ENCODE measurements at places on chromosomes 6 and 20.
A peak's percentile ranks its signal among the peaks of the same experiment; 100 is the strongest.

GRCh38 chr6:95203153-95203754 lies 374.1 kb upstream of the MANEA start:
- DNase-seq = peak; percentile 23

DNA sequence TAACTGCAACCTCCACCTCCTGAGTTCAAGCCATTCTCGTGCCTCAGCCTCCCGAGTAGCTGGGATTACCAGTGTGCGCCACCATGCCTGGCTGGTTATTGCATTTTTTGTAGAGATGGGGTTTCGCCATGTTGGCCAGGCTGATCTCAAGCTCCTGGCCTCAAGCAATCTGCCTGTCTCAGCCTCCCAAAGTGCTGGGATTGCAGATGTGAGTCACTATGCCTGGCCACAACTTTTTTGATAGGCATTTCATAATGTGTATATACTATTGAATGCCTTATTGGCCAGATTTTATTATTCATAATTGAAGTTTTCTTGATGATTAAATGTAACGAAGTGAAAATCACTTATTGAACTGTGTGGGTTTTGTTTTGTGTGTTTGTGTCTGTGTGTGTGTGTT lies 27.9 kb downstream of the FIG4 start:
- DNase-seq = no peak

- no peak for DNase-seq
Measured at GRCh38 chr20:24984961-24985640, 7.5 kb downstream of the APMAP start.

DNA sequence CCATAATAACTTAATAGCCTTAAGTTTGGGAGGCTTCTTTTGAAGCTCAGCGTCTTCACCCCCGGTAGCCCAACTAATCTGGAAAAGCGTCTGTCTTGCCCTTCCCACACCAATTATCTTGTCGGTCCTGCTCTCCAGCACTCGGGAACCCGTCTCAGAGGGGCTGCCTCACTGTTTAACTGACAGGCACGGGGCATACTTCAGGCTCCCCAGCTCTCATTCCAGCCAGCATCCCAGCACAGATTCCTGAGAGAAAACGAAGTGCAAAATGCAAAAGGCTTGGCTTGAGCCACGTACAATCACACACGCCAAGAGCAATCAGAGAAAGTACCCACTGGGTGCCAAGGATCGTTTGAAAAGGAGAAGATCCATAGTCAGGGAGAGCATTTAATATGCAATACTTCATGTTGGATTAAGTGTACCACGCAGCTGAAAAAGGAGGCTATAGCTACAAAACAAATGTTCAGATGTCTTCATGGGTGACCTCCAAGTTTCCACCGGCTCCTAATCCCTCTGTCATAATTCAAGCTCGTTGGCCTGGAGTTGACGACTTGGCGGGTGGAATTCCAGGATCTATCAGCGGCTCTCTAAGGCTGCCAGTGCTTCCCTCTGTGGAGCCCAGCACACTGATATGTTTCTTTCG lies 53.7 kb upstream of the STX16 start:
- DNase-seq = no peak

GRCh38 chr6:139778688-139779087 lies 404.2 kb upstream of the CITED2 start:
- DNase-seq = no peak

GRCh38 chr6:692356-692851 lies 535 bp downstream of the EXOC2 start:
- no peak for DNase-seq

GRCh38 chr6:47934023-47934422 lies 152.2 kb downstream of the OPN5 start:
- no peak for DNase-seq

- no peak for DNase-seq
Measured at GRCh38 chr6:47792216-47792733, 10.4 kb downstream of the OPN5 start.

Data from NCI-H1694 (cell line).